ENCODE measurements at places on chromosomes 3 and 15.
A peak's percentile ranks its signal among the peaks of the same experiment; 100 is the strongest.

DNA sequence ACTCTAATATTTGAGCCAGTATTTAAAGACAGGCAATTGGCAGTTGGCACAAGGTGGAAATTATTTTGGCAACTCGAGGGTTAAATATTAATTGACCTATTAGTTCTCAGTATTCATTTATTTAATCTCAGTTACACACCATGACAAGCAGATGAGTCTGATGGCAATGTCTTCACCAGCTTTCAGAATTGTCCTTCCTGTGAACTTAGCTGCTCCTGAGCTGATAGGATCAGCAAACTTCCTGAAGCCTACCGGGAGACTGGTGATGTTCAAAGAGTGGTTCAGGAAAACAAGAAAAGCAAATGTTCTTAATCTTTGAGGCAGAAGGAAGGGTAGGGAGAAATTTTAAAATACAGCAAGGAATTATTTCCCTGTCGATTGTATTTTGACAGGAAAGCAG lies 522.2 kb downstream of the SOX2 start:
- no peak for DNase-seq

DNA sequence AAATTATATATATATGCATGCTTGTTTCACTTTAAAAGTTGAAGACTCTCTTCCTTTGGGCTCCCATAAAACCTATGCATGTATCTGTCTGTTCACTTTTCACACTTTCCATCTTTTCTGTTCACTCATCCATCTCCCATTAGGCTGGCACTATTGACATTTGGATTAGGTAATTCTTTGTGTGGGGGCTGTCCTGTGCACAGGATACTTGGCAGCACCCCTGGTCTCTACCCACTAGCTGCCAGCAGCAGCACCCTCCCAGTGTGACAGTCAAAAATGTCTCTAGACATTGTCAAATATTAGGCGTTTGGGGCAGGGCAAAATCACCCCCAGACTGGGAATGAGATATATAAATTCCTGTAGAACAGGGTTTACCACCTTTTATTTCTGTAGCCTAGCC lies 72.3 kb upstream of the EIF1B start:
- no peak for DNase-seq

GRCh38 chr15:88476635-88477060 lies 9.1 kb downstream of the MRPS11 start:
- peak; percentile 74 for DNase-seq

- DNase-seq = no peak
Measured at GRCh38 chr15:97688886-97689285, 271.6 kb upstream of the ARRDC4 start.

DNA sequence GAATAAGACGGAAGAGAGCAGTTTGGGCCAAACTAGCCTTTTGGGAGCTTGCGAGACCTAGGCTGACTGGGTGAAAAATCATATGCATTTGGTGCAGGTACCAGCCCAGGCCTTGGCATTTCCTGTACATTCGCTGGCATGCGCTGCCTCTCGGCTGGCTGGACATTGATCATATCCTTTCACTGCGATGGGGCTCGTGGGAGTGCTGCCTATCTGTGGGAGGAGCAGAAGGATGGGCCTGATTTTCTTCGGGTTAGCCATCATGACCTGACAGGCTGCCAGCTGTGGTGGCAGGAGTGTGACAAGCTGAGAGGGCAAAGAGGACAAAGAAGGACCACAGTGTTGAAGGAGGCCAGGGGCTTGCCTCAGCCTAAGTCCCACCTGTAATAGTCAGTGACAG lies 14.3 kb downstream of the CGNL1 start:
- DNase-seq = no peak

- no peak for DNase-seq
Measured at GRCh38 chr3:13513913-13514517, 33.9 kb downstream of the HDAC11 start.

DNA sequence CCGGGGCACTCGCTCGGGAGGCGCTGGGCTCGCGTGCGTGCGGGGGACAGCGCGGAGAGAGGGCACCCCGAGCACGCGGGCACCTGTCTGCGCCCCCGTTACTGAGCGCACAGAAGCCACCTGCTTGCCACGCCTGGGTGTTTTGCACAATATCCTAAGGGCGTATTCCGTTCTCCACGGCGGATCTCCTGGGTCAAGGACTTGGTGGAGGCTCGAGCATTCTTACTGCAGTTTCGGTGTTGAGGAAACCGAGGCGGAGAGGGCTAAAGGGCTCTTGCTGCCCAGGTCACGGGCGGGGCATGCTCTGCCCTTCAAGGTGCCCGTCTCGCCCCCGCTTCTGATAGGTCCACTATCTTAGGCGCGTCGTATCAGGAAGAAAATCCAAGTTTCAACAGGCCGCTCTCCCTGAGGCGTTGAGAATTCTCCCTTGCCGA lies 526 bp downstream of the GPD1L start:
- no peak for DNase-seq

DNA sequence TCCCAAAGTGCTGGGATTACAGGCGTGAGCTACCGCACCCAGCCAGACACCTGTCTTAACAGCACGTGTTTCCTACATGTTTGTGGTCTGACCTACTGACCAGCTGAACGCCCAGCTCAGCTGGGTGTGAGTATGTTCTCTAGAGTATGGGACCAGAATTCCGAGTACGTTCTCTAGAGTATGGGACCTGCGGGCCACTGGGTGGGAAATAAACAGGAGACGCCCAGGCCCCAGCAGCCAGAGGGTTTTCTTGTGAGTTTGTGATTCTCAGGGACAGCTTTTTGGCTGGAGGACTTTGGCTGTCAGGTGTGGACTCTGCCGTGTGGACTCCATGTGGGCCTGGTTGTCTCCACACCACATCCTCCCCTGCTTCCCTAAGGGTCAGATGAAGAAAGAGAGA lies 87.3 kb downstream of the CHRD start:
- DNase-seq = no peak

- DNase-seq = no peak
Measured at GRCh38 chr3:159128628-159129027, 326.8 kb downstream of the MFSD1 start.

GRCh38 chr3:170572665-170573253 lies 13.1 kb downstream of the SLC7A14 start:
- no peak for DNase-seq

GRCh38 chr3:65483480-65483879 lies 555.2 kb downstream of the MAGI1 start:
- DNase-seq = peak; percentile 82

GRCh38 chr15:62060113-62060895 lies at the start of gene VPS13C:
Gene VPS13C, minus strand, starts transcription at chr15:62060447. Its CDS starts 73 bp downstream, at chr15:62060374.
- DNase-seq = peak; percentile 98

DNA sequence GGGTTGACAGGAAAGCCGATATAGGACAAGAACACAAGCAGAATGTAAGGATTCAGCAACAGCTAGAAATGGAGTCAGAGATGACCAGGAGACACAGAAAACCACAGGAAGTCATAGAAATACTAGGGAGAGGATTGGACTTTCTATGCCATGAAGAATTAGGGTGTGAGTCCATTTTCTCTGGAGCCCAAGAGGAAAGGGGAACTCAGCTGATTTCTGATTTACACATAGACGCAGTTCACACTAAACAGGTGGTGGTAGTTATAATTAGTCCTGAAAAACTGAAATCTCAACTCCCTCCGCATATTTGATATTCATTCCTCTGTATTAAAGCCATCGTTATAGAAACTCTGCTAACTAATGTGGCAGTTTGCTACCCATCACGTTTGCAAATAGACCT lies 292.7 kb upstream of the STT3B start:
- no peak for DNase-seq

GRCh38 chr3:77026904-77027634 lies 12.8 kb upstream of the ROBO2 start:
- no peak for DNase-seq

GRCh38 chr15:95018888-95019545 lies 787.7 kb downstream of the MCTP2 start:
- DNase-seq = peak; percentile 86

DNA sequence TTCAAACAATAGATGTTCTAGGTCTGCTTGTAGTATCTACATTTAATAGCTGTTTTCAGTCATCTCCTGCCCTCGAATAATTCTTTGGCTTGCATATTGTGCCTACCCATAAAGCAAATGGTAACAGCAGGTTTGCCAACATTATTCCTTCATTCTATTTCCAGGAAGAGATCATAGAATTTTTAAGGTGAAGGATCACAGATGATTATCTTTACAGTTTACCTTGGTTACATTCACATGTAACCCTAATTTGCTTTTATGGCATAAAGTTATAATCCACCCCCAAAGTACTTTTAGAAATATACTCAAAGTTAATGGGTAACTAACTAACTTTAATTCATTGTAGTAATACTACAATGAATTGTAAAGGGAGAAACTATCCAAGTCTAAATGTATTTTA lies 315.5 kb downstream of the NSUN3 start:
- no peak for DNase-seq

DNA sequence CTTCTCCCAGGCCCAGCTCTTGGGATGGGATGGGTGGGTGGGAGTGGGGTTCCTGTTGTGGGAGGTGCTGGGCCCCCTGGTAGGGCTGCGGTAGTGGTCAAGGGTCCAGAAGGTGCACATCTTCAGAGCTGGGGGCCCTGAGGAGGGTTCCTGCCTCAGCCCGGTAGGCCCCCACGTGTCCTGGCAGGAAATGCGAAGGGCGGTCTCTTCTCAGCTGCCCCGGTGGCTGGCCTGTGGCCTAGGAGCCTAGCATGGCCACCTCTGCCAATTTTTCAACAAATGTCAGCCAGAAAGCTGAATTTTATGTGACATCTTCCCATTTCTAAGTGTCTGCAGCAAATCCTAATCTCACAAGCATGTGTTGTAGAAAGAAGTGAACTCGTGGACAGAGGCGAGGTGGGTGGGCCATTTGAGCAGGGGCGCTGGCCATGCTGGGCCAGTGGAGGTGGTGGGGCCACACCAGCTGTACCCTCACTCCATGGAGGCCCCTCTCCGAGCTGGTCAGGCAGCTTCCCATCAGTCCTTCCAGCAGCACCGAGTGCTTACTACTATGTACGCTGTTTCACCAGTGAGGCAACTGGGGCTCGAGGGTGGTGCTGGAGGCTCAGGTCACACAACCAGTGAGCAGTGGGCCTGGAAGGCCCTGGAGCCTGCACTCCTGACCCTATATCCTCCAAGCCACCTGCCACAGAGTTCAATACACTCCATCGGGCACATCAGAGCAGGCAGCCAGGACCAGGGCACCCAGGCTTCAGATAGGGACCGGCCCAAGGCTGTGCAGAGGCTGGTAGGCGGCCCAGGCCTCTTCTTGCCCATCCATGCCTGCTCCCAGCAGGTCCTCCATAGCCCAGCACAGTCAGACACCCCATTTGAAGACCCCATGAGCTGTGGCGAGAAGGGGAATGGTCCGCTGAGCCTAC lies 23.2 kb downstream of the FBLN2 start:
- DNase-seq = no peak

- peak; percentile 65 for DNase-seq
Measured at GRCh38 chr3:56590814-56591213, 33.8 kb downstream of the CCDC66 start.

DNA sequence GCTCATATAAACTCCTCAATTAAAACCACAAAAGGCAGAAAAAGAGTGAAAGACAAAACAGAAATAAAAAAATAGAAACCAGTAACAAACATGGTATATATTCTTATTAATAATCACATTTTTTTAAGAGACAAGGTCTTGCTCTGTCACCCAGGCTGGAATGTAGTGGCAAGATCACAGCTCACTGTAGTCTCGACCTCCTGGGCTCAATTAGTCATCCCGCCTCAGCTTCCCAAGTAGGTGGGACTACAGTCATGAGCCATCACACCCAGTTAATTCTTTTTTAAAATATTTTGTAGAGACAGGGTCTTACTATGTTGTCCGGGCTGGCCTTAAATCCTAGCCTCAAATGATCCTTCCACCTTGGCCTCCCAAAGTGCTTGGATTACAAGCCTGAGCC lies 37.1 kb downstream of the FAM240A start:
- DNase-seq = peak; percentile 34

DNA sequence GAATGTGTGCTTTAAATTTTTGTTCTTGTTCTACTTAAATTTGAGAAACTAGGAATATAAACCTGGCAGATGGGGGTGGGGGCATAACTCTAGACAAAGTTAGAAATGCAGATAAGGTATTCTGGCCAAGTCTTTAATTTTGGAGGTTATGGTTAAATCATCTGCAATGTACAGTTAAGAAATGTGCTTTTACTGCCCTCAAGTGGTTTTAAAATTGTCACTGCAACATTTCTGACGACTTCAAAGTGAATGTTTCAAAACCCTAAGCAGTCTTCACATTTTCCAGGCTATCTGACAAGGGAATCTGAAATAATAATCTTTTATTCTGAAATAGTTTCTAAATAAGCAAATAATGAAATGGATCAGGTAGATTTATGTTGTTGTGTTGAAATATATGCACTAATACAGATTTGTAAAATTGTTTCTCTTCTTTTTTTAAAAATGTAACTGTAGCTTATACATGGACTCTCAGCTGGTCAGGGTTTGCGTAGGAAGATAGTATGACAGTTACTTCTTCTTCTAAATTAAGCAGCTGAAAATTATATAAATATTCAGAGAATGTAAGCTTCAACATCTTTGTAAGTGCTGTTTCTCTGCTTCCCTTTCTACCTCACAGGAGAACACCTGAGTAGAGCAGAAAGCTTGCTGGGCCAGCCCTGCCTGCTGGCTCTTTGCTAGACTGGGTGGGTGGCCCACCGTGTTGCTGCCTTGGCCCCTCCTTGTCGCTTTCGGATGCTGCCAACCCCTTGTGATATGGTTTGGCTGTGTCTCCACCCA lies 45.0 kb downstream of the SUCNR1 start:
- no peak for DNase-seq

DNA sequence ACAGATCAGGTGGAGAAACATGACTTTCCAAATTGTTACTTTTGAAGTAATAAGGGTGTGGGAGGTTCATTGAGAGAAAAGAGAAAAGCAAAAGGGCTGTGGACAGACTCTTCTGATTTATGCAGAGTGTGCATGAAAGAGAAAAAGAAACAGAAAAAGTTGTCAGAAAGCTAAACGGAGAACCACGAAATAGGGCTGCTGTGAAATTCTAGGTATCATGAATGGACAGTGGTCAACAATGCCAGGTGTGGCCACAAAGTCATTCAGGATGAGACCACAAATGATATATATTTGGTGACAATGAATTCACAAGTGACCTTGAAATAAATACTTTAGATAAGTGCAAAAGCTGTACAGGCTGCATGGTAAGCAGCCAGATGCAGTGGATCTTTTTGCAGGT lies 170.1 kb downstream of the IL5RA start:
- DNase-seq = no peak

DNA sequence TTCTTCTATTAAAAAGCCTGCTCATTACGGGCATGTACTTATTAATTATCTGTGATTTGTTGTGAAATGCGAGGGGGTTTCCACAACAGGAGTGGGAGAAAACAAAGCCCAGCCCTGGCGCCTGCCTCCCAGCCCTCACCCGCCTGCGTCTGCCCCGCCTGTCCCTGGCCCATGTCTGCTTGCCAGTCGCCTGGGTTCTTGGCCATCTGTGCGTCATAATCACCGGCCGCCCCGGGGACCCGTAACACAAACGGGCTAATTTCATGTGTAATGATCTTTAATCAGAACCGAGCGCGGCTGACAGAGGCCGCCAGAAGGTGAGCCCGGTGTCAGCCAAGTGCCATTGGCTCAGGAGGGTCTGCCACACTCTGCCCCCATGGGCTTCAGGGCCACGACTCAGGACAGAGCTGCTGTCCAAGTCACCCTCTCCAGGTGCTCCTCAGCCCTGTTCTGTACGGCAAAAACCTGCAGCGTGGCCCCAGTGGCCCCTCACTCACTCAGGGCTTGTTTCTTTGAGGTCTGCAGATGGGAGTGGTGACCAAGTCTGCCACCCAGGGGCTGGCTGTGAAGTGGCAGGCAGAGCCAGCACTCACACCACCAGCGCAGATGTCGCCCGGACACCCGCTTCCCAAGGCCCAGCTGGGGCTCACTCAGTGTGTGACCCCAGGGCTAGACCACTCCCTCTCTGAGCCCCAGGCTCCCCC lies 28.8 kb upstream of the TMEM115 start:
- DNase-seq = peak; percentile 73

- DNase-seq = no peak
Measured at GRCh38 chr3:33636125-33636850, 81.8 kb downstream of the CLASP2 start.
